ENCODE measurements at places on chromosomes 16 and 17. TPM values are rescaled to one million over a fixed set of nuclear protein-coding genes. Genes with fewer than 3 reads are reported as not detected.

Gene SEZ6
- not detected for polyA plus RNA-seq

Gene FOXO3B
- 0.70 TPM for polyA plus RNA-seq

Gene GPRC5B
- polyA plus RNA-seq, result 21.0 TPM

Gene GDPD3
- polyA plus RNA-seq, result 5.6 TPM

Gene GLIS2
- polyA plus RNA-seq, result 6.2 TPM

Gene GAS2L2
- 0.46 TPM for polyA plus RNA-seq

Gene TP53TG3
- polyA plus RNA-seq, result 0.36 TPM

Gene TRAP1
- polyA plus RNA-seq, result 65.8 TPM

Gene PRKCB
- 3.1 TPM for polyA plus RNA-seq

Gene CCL1
- not detected for polyA plus RNA-seq

Gene DNAH17
- 4.4 TPM for polyA plus RNA-seq

Gene DRG2
- 21.8 TPM for polyA plus RNA-seq

Gene JPH3
- polyA plus RNA-seq, result 0.17 TPM

Gene PRSS33
- polyA plus RNA-seq, result not detected

Gene DNAAF8
- 0.43 TPM for polyA plus RNA-seq

Gene CPNE7
- polyA plus RNA-seq, result not detected

Gene UTS2R
- polyA plus RNA-seq, result not detected

Gene GNAO1
- 1.4 TPM for polyA plus RNA-seq

Gene DHX8
- polyA plus RNA-seq, result 16.7 TPM

Gene IGFALS
- 1.5 TPM for polyA plus RNA-seq

Gene CBLN1
- polyA plus RNA-seq, result 2.1 TPM

Gene CMTM2
- polyA plus RNA-seq, result 8.0 TPM

Gene KIF1C
- 78.9 TPM for polyA plus RNA-seq

Gene CES5A
- polyA plus RNA-seq, result not detected

Gene ZNF597
- 0.58 TPM for polyA plus RNA-seq

Gene KCNJ18
- polyA plus RNA-seq, result not detected

Gene CDH11
- polyA plus RNA-seq, result 8.8 TPM

Gene CTRB1
- 1.8 TPM for polyA plus RNA-seq

Gene DHRS13
- 6.5 TPM for polyA plus RNA-seq

Gene BPTF
- polyA plus RNA-seq, result 10.6 TPM

Gene OTOP2
- 0.06 TPM for polyA plus RNA-seq

Gene TLCD1
- 2.4 TPM for polyA plus RNA-seq

Gene TEKT3
- polyA plus RNA-seq, result 0.24 TPM

Gene ABCC12
- not detected for polyA plus RNA-seq

Gene PIRT
- polyA plus RNA-seq, result not detected

Gene C16orf89
- 25.6 TPM for polyA plus RNA-seq

Gene EEF2K
- 14.1 TPM for polyA plus RNA-seq

Gene SCNN1B
- polyA plus RNA-seq, result 8.9 TPM

Gene SLC47A1
- 1.0 TPM for polyA plus RNA-seq

Gene DOC2A
- polyA plus RNA-seq, result 1.9 TPM

Gene ZNF213
- polyA plus RNA-seq, result 5.1 TPM

Gene ZACN
- 1.3 TPM for polyA plus RNA-seq

Gene CNTD1
- polyA plus RNA-seq, result 0.20 TPM

Gene TBC1D26
- polyA plus RNA-seq, result not detected
